ENCODE measurements at places on chromosomes 13 and 19. TPM values are rescaled to one million over a fixed set of nuclear protein-coding genes. Genes with fewer than 3 reads are reported as not detected.

DNA sequence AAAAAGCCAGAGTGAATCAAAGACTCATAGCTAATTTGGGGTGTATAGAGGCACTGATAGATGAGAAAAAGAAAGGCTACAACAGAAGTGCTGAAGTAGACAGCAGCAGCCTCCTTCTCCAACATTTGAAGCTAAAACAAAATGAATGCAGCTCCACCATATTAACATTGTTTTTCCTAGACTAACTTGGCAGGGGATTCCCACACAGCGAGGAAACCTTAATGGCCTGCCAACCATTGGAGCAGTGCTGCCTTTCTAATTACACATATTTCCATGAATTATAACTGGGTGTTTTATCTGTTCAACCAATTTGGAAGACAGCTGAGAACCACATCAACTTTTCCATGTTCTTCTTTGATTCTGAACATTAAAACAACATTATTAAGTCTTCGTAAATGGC is 478.6 kb downstream of the LIG4 start:
- DNase-seq = no peak

- DNase-seq = no peak
Measured at GRCh38 chr13:31930490-31930889, 101.1 kb upstream of the FRY start.

DNA sequence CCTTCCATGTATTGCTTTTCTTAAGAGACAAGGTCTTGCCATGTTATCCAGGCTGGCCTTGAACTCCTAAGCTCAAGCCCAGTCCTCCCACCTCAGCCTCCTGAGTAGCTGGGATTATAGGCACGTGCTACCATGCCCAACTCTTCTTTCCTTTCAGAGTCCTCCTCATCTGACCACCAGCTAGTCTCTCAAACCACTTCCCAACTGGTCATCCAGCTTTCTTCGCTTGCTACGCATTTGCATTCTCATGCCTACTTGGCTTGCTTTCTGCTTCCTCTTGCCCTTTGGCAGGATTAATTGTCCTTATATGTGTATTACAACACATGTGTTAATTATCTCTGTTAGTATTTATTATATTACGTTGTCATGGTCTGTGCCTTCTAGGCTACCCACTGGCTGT is 6.3 kb downstream of the GPR18 start:
- DNase-seq = no peak

DNA sequence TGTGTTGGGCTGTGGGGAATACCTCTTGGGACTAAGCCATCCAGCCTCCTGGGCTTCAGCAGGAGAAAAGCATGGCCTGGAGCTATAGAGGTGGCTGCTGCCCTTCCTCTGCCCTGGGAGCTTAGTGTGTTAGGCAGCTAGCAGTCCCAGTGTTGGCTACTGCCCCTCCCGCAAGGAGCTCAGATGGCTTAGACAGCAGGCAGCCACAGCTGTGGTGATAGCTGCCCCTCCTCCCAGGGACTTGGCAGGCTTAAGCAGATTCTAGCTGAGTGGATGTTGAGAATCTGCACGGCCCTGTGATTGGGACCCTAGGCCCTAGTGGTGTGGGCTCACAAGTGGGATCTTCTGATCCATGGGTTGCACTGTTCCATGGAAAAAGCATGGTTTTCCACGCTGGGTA is 264.5 kb downstream of the TDRD3 start:
- DNase-seq = no peak

DNA sequence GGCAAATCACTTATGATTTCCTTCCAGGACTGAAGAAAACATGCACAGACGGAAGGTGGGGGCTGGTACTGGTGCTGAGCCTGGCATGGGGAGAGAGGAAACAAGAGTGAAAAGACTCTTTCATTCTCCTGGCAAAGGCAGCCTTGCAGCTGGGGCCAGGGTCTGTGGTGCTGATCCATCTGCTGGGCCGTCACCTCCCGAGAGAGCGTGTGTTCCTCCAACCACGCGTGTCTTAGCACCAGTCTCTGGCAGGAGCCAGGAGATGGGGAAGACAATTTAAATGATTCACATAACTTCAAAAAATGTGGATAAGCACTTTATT is 23.9 kb upstream of the SPART start:
- no peak for DNase-seq

- no peak for DNase-seq
Measured at GRCh38 chr19:12859546-12859945, 21.2 kb downstream of the MAST1 start.

The EDDM13 gene
- total RNA-seq = not detected

- no peak for DNase-seq
Measured at GRCh38 chr13:26605845-26606244, 48.4 kb downstream of the WASF3 start.

Measured in myocyte (in vitro differentiated cells).